Spinal cord (tissue), 10 donors: ENCODE measurements at places on chromosomes 1 and 21. TPM values are rescaled to one million over a fixed set of nuclear protein-coding genes. Genes with fewer than 3 reads are reported as not detected.

Gene PCP4L1
- total RNA-seq = 18.6 TPM

Gene OR6N1
- not detected for total RNA-seq

Gene ANGPTL3
- total RNA-seq = 0.22 TPM

DNA sequence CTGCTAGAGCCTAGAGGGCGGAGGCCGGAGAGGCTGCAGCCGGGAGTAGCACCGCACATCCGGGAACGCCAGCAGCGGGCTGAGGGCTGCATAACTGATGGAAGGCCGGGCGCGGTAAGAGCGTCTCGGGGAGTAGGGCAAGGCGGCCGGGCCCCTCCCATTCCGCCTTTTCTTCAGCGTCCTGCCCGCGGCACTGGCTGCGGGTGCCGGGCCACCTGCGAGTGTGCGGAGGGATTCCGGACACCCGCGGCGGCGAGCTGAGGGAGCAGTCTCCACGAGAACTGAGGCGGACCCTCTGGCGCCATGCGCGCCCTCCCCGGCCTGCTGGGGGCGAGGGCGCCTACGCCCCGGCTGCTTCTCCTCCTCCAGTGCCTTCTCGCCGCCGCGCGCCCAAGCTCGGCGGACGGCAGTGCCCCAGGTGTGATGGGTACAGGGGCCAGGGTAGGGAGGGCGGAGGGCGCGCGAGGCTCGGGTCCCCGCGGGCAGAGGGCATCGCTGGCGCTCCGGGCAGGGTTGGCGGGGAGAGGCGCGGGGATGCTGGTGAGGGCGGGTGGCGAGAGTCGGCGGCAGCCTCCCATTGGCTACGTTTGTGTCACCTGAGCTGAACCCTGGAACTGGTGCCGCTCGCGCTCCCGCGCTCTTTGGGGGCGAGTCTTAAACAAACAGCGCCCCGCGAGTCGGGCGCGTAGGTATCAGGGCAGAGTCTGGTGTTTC is 334.4 kb downstream of the SRGAP2C start:
- no peaks in the 10 kb centered on the region for H3K36me3 ChIP-seq
- peak; percentile 94 for DNase-seq
- peak overlapping the region; percentile 33 for H3K4me3 ChIP-seq
- peaks cover 2% of the 10 kb centered on the region for H3K27me3 ChIP-seq
- peaks cover 9% of the 10 kb centered on the region for H3K4me1 ChIP-seq

DNA sequence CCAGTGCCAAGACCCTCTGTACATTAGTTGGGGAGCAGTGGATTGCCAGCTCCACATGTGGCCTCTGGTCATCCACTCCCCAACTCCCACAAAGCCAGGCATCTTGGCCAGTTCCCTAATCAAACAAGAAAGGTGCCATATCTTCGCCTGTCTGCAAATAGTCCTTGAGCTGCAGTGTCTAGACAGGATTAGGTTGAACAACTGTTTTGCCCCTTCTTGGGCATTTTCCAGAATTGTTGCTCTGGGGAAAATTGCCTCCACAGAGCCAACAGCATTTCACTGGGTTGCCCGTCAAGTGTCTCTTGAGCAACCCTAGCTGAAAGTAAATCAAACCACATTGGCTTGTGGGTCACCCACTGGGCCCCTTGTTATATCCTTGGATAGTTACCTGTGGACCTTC is 109.3 kb downstream of the GDAP2 start:
- no peak overlapping the region for H3K27ac ChIP-seq
- H3K36me3 ChIP-seq = no peaks in the 10 kb centered on the region
- H3K4me3 ChIP-seq = no peak overlapping the region
- no peak for DNase-seq
- no peaks in the 10 kb centered on the region for H3K27me3 ChIP-seq
- peaks cover 3% of the 10 kb centered on the region for H3K4me1 ChIP-seq

GRCh38 chr1:107276247-107276646 is 135.4 kb downstream of the NTNG1 start:
- H3K27me3 ChIP-seq = no peaks in the 10 kb centered on the region
- H3K27ac ChIP-seq = no peak overlapping the region
- H3K4me1 ChIP-seq = no peaks in the 10 kb centered on the region

- peak overlapping the region; percentile 69 for H3K27ac ChIP-seq
- no peaks in the 10 kb centered on the region for H3K27me3 ChIP-seq
- H3K4me1 ChIP-seq = no peaks in the 10 kb centered on the region
- H3K4me3 ChIP-seq = peak overlapping the region; percentile 26
- peak; percentile 41 for DNase-seq
- H3K36me3 ChIP-seq = no peaks in the 10 kb centered on the region
Measured at GRCh38 chr1:183234660-183235476, 48.8 kb downstream of the LAMC2 start.

DNA sequence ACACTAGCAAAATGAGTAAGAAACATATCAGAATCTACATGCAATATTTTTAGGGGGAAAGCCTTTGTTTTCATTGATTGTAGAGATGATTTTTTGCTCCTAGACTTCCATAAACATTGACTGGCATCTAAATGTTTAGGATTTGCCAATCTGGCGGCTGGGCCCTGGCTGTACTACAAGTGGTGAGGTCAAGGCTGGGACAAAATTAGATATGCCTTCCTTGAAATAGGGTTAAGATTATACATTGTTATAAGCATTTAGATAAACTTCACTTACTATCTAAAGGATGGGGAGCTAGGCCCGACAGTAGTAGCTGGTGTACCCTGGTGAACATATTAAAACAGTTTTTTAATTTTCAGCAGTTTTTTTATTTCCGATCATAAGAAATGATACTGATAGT is 5.2 kb downstream of the NFIA start:
- peaks cover 2% of the 10 kb centered on the region for H3K36me3 ChIP-seq
- no peak for DNase-seq
- H3K4me1 ChIP-seq = no peaks in the 10 kb centered on the region
- H3K27me3 ChIP-seq = no peaks in the 10 kb centered on the region
- H3K27ac ChIP-seq = peak overlapping the region; percentile 13

DNA sequence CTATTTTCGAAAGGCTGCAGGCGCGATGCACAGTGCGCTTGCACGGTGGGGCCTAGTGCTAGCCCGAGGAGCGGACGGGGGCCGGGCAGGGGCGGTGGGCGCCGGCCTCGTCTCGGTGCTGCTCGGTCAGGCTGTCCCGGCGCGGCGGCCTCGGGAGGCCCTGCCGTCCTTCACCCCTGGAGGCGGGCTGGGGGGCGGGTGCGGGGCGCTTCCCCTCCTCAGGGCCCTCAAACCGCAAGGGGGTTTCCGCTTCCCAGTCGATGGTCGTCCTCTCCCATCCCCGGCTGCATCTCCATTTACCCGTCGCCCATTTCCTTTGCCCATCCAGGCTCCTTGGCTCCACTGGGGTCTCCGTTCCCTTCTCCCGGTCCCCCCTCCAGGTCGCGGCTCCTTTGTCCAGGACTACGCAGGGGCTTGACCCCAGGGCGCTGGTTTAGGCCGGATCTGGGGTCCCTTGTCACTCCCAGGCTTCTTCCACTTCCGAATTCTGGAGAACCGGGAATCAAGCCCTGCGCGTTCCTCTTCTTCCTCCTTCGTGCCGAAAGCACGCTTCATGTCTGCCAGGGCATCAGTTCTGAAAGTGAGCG is 196.3 kb upstream of the LMO4 start:
- no peaks in the 10 kb centered on the region for H3K27me3 ChIP-seq
- DNase-seq = no peak
- H3K27ac ChIP-seq = peak overlapping the region; percentile 54
- H3K4me1 ChIP-seq = peaks cover 31% of the 10 kb centered on the region
- H3K4me3 ChIP-seq = peak overlapping the region; percentile 49
- no peaks in the 10 kb centered on the region for H3K36me3 ChIP-seq

- no peaks in the 10 kb centered on the region for H3K27me3 ChIP-seq
- no peak overlapping the region for H3K4me3 ChIP-seq
- no peaks in the 10 kb centered on the region for H3K4me1 ChIP-seq
- H3K36me3 ChIP-seq = peaks cover 18% of the 10 kb centered on the region
Measured at GRCh38 chr1:114729782-114730181, 13.2 kb upstream of the NRAS start.

DNA sequence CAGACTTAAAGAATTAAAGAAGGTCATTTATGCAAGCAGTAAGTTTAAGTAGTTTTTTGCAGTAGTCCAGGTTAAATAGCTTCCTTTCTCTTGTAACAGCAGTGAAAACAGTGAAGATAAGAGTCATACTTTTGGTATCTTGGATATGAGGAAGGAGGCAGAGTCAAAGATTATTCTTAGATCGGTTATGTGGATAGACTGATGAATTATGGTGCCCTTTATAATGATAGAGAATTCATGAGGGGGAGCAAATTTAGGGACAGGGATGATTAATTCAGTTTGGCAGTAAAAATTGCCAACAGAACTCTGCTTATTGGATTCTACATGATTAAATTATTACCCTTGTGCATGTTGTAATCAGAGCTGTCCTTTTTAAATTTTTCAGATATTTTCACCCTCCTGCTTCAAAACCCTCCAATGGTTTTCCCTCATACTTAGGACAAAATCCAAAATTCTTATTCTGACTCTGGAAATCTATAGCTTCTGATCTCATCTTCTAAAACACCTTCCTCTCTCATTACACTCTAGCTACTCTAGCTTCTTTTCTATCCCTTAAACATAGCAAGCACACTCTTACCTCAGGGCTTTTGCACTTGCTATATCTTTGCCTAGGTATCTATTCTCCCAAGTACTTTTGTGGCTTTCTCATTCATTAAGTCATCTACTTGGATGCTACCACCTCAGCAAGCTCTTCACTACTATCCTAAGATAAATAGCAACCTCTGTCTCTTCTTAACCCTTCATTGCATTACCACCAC is 79.8 kb downstream of the PKN2 start:
- H3K27ac ChIP-seq = no peak overlapping the region
- H3K4me1 ChIP-seq = no peaks in the 10 kb centered on the region
- no peak for DNase-seq
- no peaks in the 10 kb centered on the region for H3K27me3 ChIP-seq
- peaks cover 3% of the 10 kb centered on the region for H3K36me3 ChIP-seq
- H3K4me3 ChIP-seq = no peak overlapping the region

DNA sequence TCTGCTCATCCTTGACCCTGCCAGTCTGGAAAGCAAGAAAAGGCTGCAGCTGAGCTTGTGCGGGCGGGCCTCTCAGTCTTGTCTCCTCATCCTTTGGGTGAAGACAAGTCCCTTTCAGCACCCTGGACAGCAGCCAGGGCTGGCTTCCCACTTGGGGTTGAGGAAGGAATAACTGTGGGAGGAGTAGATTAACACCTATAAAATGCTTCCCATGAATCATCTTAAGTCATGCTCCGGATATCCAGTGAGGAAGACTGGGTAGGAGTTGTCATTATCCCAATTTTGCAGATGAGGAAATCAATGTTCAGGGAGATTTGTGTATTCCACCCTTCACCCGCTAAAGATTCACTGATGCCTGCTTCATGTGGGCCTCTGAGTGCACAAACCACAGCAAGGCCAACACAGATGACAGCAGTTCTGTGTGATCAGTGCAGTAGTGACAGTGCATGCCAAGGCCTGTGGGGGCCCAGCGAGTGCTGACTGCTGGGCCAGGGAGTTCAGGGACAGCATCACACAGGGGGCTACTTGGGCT is 20.1 kb upstream of the COL16A1 start:
- H3K36me3 ChIP-seq = peaks cover 47% of the 10 kb centered on the region
- H3K27ac ChIP-seq = no peak overlapping the region
- no peak for DNase-seq
- no peak overlapping the region for H3K4me3 ChIP-seq
- no peaks in the 10 kb centered on the region for H3K27me3 ChIP-seq

GRCh38 chr21:20902998-20903397 is 95.2 kb upstream of the NCAM2 start:
- no peak overlapping the region for H3K27ac ChIP-seq
- no peak for DNase-seq
- no peak overlapping the region for H3K4me3 ChIP-seq
- no peaks in the 10 kb centered on the region for H3K4me1 ChIP-seq
- no peaks in the 10 kb centered on the region for H3K36me3 ChIP-seq

DNA sequence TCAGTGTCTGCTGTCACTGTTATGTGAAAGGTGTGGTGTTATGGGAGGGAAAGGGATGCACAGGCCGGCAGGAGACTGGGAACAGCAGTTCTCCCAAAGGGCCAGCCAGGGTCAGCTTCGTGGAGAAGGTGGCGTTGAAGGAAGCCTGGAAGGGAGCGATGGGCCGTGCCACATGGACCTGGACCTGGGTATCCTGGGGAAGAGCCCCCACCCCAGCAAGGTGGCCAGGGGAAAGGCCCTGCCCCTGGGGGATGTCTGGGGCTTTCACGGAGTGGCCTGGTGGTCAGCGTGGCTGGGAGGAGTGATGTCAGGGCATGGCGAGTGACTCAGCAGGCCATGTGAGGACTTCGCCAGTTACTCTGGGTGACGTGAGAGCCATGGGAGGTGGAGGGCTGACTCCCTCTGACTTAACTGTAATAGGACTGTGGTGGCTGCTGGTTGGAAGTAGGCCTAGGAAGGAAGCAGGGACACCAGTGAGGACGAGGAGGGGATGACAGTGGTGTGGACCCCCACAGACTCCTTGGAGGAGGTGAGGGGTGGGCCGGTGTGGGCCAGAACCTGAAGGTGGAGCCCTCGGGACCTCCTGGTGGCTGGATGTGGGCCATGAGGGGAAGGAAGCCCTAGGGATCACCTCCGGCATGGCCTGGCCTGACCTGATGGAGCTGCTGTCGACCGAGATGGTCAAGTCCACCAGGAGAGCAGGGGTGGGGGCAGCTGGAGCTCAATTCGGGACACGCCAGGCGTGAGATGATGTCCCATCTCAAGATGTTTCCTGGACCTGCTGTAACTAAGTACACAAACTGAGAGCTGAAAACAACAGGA is 54.5 kb downstream of the BACE2 start:
- DNase-seq = no peak
- no peaks in the 10 kb centered on the region for H3K36me3 ChIP-seq
- H3K27ac ChIP-seq = no peak overlapping the region
- no peaks in the 10 kb centered on the region for H3K27me3 ChIP-seq
- H3K4me3 ChIP-seq = no peak overlapping the region
- H3K4me1 ChIP-seq = no peaks in the 10 kb centered on the region

GRCh38 chr1:181028615-181029014 is 5.2 kb upstream of the MR1 start:
- H3K27ac ChIP-seq = no peak overlapping the region
- DNase-seq = no peak
- H3K36me3 ChIP-seq = no peaks in the 10 kb centered on the region
- no peak overlapping the region for H3K4me3 ChIP-seq
- no peaks in the 10 kb centered on the region for H3K27me3 ChIP-seq
- no peaks in the 10 kb centered on the region for H3K4me1 ChIP-seq

GRCh38 chr21:42234041-42234440 is 15.1 kb downstream of the ABCG1 start:
- H3K27ac ChIP-seq = peak overlapping the region; percentile 44
- H3K4me1 ChIP-seq = peaks cover 60% of the 10 kb centered on the region
- peak; percentile 75 for DNase-seq
- no peaks in the 10 kb centered on the region for H3K27me3 ChIP-seq

- no peak overlapping the region for H3K4me3 ChIP-seq
- DNase-seq = no peak
- peaks cover 13% of the 10 kb centered on the region for H3K27me3 ChIP-seq
- H3K36me3 ChIP-seq = peaks cover 2% of the 10 kb centered on the region
- no peak overlapping the region for H3K27ac ChIP-seq
Measured at GRCh38 chr1:27368869-27369582, 2.3 kb upstream of the MAP3K6 start.

- peaks cover 36% of the 10 kb centered on the region for H3K36me3 ChIP-seq
- H3K27ac ChIP-seq = no peak overlapping the region
- H3K4me3 ChIP-seq = no peak overlapping the region
- no peaks in the 10 kb centered on the region for H3K27me3 ChIP-seq
- peaks cover 6% of the 10 kb centered on the region for H3K4me1 ChIP-seq
- DNase-seq = peak; percentile 33
Measured at GRCh38 chr1:33634806-33635205, 162.4 kb downstream of the ZSCAN20 start.
